ENCODE measurements at places on chromosomes 2 and 18. TPM values are rescaled to one million over a fixed set of nuclear protein-coding genes. Genes with fewer than 3 reads are reported as not detected.

DNA sequence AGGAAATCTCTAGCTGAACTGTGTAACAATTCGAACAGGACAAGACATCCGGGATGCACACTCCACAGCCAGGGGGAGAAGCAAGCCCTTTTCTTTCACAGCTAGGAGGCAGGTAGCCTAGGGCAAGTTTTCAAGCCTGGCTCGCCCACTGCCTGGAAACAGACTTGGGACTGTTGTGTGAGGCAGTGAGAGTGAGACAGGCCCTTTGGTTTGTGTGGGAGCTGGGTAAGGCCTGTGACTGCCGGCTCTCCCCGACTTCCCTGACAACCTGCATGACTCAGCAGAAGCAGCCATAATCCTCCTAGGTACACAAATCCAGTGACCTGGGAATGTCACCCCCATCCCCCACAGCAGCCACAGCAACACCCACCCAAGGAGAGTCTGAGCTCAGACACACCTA is 179.7 kb downstream of the WDPCP start:
- no peak for DNase-seq

- DNase-seq: no peak
These were observed 143.2 kb upstream of the ITGA6 start for GRCh38 chr2:172284209-172284608.

- DNase-seq: no peak
These were observed 274.9 kb downstream of the NR4A2 start for GRCh38 chr2:156057647-156058046.

GRCh38 chr2:35080231-35080910 is 1275.2 kb upstream of the CRIM1 start:
- DNase-seq: no peak

The BCL11A gene
- total RNA-seq: 82.4 TPM

- no peak for DNase-seq
These were observed 1081.5 kb upstream of the ZEB2 start for GRCh38 chr2:145601361-145601925.

DNA sequence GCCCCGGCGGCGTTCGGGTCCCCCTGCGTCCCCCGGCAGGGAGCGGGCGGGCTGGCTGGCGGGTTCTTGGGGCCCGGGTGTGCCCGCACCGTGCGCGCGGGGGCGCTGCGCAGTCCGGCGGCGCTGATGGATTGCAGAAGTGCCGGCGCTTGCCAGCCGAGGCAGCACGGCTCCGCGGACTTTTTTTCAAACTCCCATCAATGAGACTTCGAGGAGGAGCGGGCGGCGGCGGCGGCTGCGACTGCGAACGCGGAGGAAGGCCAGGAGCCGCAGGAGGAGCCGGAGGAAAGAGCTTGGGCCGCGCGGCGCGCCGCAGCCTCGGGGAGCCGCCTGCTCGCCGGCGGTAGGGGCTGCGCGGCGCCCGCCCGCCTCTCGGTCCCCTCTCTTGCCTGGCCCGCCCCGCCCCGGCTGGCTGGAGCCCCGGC is at the start of gene GLI2:
Gene GLI2, plus strand, starts transcription at position 123 of the 425 bp plus-strand sequence. CDS start 61,453 bp downstream, outside the sequence.
- DNase-seq: peak; percentile 80

DNA sequence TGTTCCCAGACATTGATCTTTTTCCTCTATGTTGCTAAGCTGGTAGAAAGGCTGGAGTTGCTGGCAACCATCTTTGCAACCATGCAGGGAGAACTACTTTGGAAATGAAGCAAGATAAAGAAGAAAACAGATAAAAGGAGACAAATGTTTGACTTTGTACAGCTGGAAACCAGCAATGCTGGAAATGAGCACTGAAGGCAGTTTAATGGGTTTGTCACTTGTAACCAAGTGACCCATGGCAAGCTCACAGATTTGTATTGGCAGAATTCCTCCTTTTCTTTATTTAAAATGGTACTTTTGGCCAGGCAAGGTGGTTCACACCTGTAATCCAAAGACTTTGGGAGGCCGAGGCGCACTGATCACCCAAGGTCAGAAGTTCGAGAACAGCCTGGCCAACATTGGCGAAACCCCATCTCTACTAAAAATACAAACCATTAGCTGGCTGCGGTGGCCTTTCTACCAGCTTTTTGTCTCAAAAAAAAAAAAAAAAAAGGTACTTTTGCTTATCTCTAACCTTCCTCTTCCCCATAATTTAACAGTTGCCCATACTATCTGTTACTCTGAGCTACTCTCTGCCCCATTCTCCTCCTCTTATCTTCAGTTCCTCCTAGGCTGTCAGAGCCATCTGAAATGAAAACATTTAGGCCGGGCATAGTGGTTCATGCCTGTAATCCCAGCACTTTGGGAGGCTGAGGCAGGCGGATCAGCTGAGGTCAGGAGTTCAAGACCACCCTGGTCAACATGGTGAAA is 2.0 kb upstream of the BOLA3 start:
- DNase-seq: no peak

The SPP2 gene
- total RNA-seq: not detected

DNA sequence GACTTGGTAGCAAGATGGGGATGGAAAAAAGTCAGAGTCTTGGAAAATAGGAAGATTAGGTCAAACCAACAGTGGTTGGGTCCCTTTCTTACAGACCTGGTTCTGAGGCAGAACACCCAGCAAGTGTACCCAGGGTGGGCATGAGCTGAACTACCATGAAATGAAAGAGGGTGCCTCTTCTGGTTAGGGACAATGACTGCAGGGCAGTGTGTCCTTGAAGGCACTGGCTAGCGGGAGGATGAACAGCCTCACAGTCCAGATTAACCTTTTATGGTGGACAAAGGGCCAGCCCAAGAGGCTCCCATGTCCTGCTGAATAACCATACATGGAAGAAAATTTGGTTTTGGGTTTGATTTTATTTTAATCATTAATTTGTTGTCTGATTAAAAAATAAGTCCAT is 61.8 kb upstream of the CCDC85A start:
- no peak for DNase-seq

The HTRA2 gene
- total RNA-seq: 31.9 TPM

The ANKRD62 gene
- total RNA-seq: 1.4 TPM

DNA sequence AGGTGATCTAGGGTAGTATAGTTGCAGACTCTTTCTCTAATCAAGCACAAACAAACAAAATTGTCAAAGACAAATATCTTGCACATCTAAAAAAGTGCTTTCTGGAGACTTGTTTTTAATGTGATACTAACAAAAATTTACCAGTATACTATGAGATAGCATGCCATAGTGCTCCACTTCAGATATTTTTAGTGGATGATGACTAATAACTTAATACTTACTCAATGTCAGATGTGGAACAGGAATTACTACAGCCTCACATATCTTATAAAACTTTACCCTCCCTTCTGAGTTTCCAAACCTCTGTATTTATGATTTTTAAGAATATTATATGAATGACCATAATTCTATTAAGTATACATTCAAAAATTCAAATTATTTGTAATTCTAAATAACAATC is 1162.0 kb upstream of the SLC39A10 start:
- no peak for DNase-seq

DNA sequence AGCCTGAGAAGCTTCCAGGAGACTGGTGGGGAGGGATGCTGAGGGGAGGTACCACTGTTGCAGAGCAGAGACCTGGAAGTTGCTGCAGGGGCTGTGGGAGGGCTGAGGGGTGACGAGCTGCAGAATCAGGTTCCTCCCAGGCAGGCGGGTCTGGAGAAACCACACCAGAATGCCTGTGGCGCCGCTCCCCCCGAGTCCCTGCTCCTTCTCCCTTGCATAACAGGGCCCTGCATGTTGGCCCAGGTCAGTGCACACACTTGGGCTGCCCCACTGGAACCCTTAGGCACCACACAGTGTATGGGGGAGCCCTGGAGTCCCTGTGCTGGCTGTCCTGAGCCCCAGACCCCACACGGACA is 60.4 kb downstream of the ARL4C start:
- no peak for DNase-seq

Data from dorsolateral prefrontal cortex (tissue), 122 donors.